ENCODE measurements at places on chromosomes 6 and 20. TPM values are rescaled to one million over a fixed set of nuclear protein-coding genes. Genes with fewer than 3 reads are reported as not detected.

The BHLHE23 gene
- not detected for total RNA-seq

DNA sequence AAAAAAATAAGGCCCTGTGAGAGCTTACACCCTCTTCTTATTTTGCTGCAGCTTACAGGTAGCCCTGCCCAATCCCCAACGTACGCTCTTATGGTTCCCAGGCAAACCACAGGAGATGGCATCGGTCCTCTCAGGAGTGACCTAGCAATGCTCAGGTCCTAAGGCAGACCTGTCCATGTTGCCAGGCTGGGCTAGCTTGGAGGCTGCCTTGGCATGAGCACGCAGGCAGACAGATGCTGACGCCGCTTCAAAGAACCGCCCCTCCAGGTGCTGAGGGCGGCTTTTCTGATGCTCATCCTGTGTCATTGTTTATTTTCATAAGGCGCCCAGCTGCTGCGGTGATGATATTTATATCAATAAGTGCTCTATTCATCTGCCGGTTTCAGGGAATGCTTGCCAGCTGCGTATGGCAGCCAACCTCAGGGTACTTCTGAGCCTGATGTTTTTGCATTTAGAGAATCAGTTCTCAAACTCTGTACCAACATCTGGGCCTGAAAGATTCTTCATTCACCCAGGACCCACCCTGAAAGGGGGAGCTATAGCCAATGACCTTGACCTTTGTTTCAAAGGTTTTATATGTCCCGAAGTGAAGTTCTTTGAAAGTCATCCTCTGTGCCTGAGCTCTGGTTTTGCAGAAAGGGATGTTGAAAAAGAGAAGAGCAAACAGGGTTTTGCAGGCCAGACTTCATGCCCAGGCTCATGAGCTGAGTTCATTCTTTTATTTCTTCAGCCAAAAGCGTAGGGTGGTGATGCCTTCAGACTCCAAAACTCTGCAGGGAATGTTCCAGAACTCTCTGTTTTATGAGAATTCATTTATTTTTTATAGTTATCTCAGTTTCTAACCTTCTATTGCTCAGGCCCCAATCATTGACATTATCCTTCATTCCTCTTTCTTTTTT, 475.6 kb upstream of the CHD6 start:
- no peak for DNase-seq

The GNMT gene
- total RNA-seq: 0.35 TPM

GRCh38 chr6:148107911-148108310, 234.7 kb upstream of the SASH1 start:
- DNase-seq: no peak

- no peak for DNase-seq
These were observed at the start of gene NRN1 for GRCh38 chr6:6006428-6007365. Gene NRN1, minus strand, starts transcription at chr6:6006925. Its CDS starts 176 bp downstream, at chr6:6006749.

- DNase-seq: no peak
These were observed 281.8 kb downstream of the GMDS start for GRCh38 chr6:1963596-1963995.

- DNase-seq: no peak
These were observed 2.9 kb upstream of the SOD2 start for GRCh38 chr6:159695984-159696383.

GRCh38 chr6:135531954-135532490, 34.5 kb upstream of the AHI1 start:
- DNase-seq: no peak

Measured in activated naive CD8-positive, alpha-beta T cell treated with anti-CD3 and anti-CD28 coated beads for 36 hours (primary cell).